ENCODE measurements at places on chromosomes 1 and 21. TPM values are rescaled to one million over a fixed set of nuclear protein-coding genes. Genes with fewer than 3 reads are reported as not detected.

- no peak for DNase-seq
Measured at GRCh38 chr1:43577655-43578542, 47.2 kb downstream of the PTPRF start.

DNA sequence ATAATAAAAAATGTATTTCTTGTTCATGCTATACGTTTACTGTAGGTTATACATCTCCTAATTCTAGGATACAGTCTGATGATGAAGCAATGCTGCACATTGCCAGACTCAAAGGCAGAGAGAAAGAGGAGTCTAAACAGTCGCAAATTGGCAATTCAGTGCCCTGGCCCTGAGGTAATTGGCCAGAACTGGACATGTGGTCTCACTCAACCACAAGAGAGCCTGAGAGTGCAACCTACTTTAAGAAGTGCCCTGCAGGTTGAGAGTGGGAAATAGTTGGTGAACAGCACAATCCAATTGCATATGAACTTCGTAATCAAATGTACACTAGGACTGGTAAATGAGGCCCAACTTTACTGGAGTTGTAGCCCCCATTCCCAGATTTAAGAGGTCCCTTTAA, 5.0 kb upstream of the SLC35A3 start:
- no peak for DNase-seq

GRCh38 chr1:202268817-202269216, 72.9 kb downstream of the UBE2T start:
- no peak for DNase-seq

Gene S1PR1
- polyA plus RNA-seq = 7.8 TPM

Gene ANP32E
- polyA plus RNA-seq = 41.5 TPM

Gene SLFNL1
- 0.68 TPM for polyA plus RNA-seq
